Activated CD4-positive, alpha-beta T cell treated with anti-CD3 and anti-CD28 coated beads, Interleukin-2, amount 50 U/mL, for 4 hours (primary cell): ENCODE measurements at places on chromosomes 2 and 18.

DNA sequence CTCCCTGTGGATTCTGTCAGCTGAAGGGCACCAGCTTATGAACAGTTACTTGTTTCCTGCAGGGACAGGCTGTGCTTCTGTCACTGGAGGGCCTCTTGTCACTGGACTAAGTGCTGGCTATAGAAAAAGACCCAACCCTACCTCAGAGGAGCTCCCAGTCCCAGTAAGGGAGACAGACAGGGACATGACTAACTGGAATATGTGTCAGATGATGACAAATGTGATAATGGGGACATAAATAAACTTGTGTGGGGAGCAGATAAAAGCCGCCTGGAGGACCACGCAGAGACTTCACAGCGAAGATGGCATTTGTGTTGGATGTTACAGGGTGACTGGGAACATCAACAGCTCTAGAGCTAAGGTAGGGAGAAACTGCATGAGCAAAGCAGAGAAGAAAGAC, 95.0 kb downstream of the MAPRE2 start:
- no peak for DNase-seq

DNA sequence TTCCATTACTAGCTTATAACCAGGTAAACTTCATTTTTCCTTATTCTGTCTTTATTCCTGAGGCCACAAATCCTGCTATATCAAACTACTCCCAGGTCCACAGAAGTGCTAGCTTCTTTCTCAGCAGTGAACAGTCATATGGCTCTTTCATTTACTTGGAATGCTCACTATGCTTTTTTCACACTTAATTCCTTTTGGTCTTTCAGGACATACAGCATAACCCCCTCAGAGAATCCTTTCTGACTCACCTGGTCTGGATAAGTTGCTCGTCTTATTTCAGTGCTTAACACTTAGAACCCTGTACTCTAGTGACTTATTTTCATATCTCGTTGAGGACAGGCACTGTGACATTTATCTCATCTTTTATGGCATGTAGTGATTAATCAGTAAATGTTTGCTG, 325.0 kb upstream of the UBE2E3 start:
- DNase-seq, result no peak

- no peak for DNase-seq
Measured at GRCh38 chr18:24656551-24657443, 196.4 kb downstream of the HRH4 start.

- DNase-seq, result no peak
Measured at GRCh38 chr18:78542204-78542603, 437.4 kb upstream of the SALL3 start.

- DNase-seq, result no peak
Measured at GRCh38 chr2:145739681-145740080, 1219.8 kb upstream of the ZEB2 start.

DNA sequence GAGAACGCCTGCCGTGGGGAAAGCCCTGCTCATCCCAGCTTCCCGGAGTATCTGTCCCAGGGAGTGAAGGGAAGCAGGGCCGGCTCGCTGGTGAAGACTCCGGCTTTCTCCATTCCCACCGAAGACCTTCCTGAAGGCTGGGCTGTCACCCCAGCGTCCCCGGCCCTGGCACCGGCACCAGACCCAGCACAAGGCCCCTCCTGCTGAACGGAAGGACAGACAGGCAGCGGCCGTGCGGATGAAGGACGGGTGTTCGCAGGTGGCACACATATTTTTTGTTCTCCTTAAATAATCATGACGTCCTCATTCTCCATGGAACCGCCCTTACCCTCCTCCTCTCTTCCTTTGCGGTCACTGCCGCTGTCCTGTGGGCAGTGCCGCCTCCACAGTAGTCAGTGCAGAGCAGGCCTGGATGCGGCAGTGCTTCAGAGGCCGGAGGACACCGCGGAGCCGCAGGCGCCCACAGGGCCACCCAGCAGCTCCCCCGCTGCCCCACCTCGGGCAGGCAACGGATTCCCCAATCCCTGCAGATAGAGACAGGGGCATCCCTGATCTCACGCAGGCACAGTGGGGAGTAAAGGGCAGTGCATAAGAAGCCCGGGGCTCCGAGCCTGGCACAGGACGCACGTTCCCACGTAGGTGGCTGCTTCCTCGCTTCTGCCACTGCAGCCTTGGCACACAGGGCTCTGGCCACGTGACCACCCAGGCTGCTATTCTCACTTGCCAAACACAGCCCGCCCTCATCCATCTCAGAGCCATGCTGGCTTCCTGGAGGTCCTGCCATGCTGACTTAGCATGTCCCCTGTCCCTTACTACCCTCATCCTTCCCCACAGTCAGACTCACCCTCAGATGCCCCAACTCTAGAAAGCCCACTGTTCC, 229.7 kb downstream of the EIPR1 start:
- DNase-seq, result no peak

GRCh38 chr2:8438476-8438875, 243.4 kb upstream of the ID2 start:
- DNase-seq, result no peak

GRCh38 chr18:72041313-72042032, 502.7 kb downstream of the CBLN2 start:
- no peak for DNase-seq

DNA sequence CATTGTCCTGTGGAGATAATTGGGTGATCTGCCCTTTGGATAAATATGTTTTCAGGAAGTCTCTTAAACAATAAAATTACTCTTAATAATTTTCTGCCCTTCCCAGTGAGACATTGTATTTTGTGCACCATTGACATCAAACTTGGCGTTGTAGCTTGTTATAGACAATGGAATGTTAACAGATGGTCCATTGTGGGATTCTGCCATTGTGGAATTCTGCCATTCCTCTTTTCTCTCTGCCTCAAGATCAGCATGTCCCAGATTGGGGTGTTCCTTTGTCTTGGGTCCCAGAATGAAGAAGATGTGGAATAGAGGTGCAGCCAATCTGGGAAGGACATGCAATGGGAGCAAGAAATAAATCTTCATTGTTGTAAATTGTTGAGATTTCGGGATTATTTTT, 15.1 kb upstream of the LDAH start:
- DNase-seq, result no peak

- no peak for DNase-seq
Measured at GRCh38 chr18:4283746-4284291, 171.3 kb downstream of the DLGAP1 start.

DNA sequence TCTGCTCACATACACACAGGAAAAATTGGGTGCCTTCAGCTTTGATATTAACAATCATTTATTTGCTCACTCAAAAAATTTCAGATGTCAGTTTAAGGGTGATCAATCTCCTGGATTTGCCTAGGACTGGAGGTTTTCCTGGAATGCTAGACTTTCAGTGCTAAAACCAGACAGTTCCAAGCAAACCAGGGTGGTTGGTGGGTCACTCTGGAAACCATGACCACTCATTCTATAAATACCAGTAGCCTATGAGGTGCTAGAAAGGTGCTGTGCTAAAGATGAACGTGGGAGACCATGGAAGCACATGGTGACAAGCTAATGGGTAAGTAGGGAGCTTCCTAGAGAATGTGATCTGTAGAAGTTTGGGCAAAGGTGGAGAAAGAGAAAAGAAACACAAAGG, 25.4 kb upstream of the STPG4 start:
- no peak for DNase-seq

DNA sequence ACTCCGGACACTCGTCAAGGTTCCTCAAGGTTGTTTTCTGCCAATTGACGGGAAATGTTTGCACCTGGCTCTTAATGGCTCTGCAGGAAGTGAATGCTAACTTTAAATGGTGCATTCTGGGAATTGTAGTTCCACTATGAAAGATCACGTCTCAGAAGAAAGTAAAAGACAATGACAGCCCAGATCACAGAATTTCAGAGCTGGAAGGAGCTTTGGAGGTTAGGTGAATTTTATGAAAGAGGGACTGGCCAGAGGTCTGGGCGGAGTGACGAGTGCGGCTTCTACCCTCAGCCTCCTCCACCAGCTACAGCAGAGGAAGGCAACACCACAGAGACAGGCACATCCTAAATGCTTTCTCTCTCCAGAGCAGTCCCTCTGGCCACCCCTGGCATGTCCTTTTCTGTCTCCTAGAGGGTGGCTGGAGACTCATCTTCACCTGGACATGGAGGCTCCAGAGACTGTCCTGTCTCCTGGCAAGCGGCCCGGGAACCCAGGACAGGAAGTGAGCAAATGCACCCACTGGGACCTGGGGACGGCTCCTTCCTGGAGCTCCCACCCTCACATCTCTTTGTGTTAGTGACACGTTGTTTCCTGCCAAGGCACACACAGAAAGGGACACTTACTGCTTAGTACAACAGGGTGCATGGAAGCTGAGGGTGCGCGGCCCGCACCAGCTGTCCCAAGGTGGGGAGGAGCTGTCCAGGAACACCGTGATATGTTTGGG, 19.4 kb downstream of the THAP4 start:
- no peak for DNase-seq

GRCh38 chr2:121489911-121490583, 40.6 kb upstream of the RNU4ATAC start:
- DNase-seq, result no peak

DNA sequence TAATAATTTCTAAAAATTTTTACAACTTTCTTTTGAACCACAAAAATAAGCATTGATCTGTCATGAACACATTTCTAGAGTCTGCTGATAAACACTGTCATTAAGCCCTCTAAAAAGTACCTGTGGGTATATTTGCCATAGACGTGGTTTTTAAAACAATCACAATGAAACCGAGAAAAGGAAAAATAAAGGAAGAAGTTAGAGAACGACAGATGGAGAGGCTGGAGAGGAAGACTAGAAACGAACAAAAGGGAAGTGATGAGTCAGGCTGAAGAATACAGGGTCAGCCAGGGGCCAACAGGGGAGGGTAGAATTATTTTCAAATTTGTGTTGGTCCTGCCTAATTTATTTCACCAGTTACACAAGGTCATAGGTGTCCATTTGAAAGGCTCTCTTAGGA, 62.0 kb downstream of the MYL12B start:
- DNase-seq, result no peak

DNA sequence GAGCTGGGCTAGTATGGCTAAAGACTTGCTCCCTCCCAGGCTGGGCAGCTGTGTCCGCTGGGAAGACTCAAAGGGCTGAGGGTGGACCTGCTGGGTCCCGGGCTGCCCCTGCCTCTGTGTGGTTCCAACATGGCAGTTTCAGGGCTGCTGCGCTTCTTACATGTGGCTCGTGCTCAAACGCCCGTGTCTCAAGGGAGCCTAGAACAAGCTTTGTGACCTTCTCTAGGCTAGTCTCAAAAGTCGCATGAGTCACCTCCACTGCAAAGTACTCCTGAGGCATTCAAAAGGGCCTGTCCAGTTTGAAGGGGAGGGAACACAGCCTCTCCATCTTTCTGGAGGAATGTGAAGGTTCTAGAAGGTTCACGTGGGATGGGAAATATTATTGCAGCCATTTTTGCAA, 44.7 kb upstream of the RAB31 start:
- no peak for DNase-seq

- DNase-seq, result no peak
Measured at GRCh38 chr2:60490848-60491247, 62.6 kb downstream of the BCL11A start.

- no peak for DNase-seq
Measured at GRCh38 chr2:162938387-162938786, 99.8 kb upstream of the KCNH7 start.

DNA sequence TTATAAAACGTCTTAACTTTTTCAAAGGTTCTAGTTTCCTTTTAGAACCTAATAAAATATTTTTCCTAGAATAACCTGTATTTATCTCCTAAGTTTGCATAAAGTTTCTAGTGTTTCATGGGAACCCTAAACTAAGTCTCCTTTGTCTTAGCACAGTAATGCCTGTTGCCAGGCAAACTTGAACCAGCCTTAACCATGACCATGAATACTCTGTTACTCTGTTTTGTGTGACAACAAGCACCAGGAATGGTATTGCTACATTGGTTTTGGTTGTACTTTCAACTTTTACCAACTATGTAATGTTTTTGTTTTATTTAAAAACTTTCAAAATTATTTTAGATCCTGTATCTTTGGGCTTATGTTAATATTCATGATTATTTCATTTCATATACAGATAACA, 137.6 kb downstream of the CERS6 start:
- no peak for DNase-seq

DNA sequence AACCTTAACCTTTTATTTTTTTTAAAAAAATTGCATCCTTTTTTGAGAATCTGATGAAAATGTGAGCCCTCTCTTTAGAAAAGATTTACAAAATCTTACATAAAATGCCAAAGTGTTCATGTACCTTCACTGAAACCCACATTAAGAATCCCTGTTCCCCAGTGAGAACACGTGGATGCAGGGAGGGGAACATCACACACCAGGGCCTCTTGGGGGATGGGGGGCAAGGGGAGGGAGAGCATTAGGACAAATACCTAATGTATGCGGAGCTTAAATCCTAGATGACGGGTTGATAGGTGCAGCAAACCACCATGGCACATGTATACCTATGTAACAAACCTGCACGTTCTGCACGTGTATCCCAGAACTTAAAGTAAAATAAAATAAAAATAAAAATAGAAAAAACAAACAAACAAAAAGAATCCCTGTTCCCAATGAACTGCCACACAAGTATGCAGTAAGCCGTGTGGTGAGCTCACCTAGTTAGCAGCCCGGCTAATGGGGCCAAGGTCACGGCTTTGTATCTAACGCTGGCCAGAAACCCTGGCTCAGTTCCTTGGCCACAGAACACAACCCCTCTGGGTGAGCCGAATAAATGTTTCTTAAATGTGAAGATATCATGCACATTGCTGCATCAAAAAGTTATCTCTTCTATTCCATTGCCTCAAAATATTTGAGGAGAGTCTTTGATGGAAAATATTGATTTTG, 41.4 kb downstream of the CHST9 start:
- no peak for DNase-seq

- no peak for DNase-seq
Measured at GRCh38 chr18:37176621-37176934, 347.7 kb downstream of the KIAA1328 start.

GRCh38 chr2:150513647-150514046, 26.2 kb upstream of the RND3 start:
- no peak for DNase-seq

GRCh38 chr2:140873915-140874531, 1256.8 kb downstream of the LRP1B start:
- no peak for DNase-seq

DNA sequence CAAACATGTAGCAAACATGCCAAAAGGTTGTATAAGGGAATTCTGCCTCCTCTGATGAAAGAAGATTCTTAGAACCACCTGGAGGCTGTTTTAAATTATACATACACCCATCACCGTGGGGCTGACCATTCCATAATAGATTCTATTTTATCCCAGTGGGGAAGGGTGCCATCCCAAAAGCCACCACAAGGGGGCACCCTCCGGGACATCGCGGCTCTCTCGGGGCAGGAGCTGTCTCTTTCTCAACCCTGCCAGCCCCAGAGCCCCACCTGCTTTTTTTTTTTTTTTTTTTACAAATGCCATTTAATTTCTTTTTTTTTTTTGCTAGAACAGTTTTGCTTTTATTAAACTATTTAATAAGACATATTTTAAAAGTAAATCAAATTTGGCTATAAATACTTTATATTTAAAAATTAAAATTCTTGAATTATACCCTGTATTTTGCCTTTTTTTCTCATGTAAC, 8.6 kb upstream of the MTCL1 start:
- peak; percentile 65 for DNase-seq

DNA sequence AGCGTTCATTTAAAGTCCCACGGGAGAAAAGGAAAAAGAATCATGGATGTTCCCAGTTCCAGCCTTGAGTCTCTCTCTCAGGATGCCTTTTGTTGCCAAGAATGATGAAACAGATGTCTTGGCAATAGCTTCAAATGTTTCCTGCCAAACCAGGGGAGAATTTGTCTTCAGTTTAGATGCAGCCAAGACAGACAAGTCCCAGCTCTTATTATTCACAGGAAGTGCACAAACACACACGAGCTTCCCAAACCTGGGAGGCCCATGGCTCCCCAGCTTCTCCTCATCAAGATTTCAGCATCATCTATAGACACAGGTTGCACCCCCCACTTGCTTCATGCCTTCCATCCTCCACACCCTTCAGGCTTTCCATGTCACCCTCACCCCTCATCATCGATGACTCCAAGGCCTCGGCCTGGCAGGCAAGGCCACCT, 45.9 kb downstream of the HS1BP3 start:
- DNase-seq, result no peak
